ENCODE measurements at places on chromosomes 13 and 19.
A peak's percentile ranks its signal among the peaks of the same experiment; 100 is the strongest.

- DNase-seq: no peak
These were observed 1357.9 kb downstream of the SLITRK5 start for GRCh38 chr13:89029062-89029461.

- DNase-seq: no peak
These were observed 4.0 kb downstream of the RTN2 start for GRCh38 chr19:45492627-45493470.

- no peak for DNase-seq
These were observed 20.0 kb downstream of the CAPS start for GRCh38 chr19:5934069-5934401.

DNA sequence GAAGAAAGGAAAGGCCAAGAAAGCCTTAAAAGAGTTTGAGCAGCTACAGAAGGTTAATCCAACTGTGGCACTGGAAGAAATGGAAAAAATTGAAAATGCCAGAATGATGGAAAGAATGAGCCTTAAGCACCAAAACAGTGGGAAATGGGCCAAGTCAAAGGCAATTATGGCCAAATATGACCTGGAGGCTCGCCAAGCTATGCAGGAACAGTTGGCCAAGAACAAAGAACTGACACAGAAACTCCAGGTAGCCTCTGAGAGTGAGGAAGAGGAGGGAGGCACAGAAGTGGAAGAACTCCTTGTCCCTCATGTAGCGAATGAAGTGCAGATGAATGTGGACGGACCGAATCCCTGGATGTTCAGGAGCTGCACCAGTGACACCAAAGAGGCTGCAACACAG is 5.1 kb downstream of the UTP14C start:
- DNase-seq: no peak

GRCh38 chr13:101930331-101930730 is 471.5 kb downstream of the FGF14 start:
- no peak for DNase-seq

DNA sequence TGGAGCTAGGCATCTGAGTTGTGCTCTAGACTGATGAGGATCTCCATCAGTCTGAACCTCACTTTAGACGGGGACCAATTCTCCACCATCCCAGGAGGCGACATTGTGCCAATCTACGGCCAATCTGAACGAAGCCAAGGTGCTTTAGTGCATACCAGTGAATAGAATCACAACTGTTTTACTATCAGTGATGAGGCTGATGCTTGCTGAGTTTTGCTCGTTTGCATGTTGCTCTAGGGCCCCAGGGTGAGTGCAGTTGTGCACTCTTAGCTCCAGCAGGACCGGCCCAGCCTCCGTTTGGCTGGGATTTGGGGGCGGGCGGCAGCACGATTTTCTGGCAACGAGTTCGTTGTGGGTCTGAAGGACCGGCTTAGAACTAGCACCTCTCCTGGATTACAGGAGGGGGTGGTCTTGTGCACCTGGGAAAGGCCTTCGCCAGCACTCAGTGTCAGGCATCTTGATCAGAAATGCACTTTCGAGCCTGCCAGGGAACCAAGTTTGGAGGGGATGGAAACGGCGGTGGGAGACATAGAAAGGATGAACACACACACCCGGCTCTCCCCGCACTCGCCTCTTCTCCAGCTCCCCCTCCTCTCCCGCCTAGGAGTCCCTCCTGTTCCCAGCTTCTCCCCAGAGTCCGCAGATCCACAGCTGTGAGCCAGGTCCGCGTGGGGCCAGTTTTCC is 4.4 kb downstream of the GSX1 start:
- DNase-seq: no peak

GRCh38 chr19:14772467-14772866 is 5.9 kb downstream of the ADGRE2 start:
- no peak for DNase-seq

DNA sequence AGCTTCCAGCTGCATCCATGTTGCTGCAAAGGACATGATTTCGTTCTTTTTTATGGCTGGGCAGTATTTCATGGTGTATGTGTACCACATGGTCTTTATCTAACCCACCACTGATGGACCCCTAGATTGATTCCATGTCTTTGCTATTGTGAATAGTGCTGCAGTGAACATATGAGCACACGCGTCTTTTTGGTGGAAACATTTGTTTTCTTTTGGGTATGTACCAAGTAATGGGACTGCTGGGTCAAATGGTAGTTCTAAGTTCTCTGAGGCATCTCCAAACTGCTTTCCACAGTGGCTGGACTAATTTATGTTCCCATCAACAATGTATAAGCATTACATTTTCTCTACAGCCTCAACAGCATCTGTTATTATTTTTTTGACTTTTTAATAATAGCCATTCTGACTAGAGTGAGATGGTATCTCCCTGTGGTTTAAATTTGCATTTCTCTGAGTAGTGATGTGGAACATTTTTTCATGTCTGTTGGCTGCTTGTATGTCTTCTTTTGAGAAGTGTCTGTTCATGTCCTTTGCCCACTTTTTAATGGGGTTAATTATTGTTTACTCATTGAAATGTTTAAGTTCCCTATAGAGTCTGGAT is 6.8 kb upstream of the UBE2L5 start:
- no peak for DNase-seq

GRCh38 chr19:53254411-53255341 is at the start of gene ZNF677:
Gene ZNF677 (minus strand): TSS chr19:53254873. CDS start chr19:53251550, 3,323 bp downstream.
- DNase-seq: peak; percentile 56

- no peak for DNase-seq
These were observed 38.2 kb downstream of the MTMR6 start for GRCh38 chr13:25249001-25249543.

DNA sequence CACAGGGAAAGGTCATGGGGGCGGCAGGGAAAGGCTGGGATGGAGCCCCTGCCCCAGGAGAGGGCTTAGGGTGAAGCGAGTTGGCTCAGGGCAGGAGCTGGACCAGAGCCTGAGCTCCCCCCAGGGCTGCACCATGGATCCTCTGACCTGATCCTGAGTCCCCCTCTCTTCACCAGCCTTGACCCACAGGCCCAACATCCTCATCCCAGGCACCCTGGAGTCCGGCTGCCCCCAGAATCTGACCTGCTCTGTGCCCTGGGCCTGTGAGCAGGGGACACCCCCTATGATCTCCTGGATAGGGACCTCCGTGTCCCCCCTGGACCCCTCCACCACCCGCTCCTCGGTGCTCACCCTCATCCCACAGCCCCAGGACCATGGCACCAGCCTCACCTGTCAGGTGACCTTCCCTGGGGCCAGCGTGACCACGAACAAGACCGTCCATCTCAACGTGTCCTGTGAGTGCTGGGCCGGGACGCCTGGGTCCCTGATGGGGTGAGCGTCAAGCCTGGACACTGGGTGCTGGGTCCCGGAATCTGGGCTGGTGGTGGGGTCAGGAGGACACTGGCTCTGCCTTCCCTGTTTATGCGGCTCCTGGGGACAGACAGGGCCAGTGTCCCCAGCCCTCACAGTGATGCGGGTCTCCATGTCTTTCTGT is 842 bp downstream of the SIGLEC9 start:
- no peak for DNase-seq

DNA sequence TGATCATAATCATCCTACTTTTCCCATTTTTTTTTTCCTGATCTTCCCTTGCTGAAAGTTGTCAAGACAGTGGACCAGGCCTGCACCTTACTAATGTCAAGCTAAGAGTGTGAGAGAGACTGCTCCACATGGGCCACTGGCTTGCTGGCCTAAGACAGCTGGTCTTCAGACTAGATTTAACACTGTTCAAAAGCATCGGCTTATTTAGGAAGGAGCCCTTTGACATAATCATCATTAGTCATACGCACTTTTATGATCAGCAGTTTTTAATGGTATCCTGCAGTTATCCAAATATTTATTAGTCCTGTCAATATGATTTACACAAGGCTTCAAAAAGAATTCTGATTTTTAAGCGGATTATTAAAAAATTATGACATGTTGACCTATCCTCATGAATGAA is 270.6 kb downstream of the DNAJC15 start:
- no peak for DNase-seq

GRCh38 chr19:12075538-12076139 is 11.1 kb downstream of the ZNF844 start:
- no peak for DNase-seq

DNA sequence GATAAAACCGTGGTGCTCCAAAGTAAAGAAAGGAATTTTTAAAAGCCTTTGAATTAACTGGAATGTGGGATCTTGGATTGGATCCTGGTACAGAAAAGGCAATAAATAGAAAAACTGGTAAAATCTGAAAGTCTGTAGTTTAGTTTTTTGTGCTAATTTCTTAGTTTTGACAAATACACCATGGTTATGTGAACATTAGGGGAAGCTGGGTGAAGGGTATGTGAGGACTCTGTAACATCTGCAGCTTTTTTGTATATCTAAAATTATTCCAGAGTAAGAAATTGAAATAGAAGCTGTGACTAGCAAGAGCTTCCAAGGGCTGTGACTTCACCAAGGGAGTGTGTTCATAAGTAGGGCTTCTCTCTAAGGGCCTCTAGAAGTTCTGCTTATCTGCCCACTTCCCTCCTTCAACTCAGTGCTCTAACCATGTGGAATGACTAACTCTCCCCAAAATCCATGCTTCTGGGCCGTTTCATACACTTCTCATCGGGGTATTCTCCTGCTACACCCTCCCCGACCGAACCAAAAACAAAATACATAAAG is 26.5 kb downstream of the ARHGAP35 start:
- DNase-seq: no peak

DNA sequence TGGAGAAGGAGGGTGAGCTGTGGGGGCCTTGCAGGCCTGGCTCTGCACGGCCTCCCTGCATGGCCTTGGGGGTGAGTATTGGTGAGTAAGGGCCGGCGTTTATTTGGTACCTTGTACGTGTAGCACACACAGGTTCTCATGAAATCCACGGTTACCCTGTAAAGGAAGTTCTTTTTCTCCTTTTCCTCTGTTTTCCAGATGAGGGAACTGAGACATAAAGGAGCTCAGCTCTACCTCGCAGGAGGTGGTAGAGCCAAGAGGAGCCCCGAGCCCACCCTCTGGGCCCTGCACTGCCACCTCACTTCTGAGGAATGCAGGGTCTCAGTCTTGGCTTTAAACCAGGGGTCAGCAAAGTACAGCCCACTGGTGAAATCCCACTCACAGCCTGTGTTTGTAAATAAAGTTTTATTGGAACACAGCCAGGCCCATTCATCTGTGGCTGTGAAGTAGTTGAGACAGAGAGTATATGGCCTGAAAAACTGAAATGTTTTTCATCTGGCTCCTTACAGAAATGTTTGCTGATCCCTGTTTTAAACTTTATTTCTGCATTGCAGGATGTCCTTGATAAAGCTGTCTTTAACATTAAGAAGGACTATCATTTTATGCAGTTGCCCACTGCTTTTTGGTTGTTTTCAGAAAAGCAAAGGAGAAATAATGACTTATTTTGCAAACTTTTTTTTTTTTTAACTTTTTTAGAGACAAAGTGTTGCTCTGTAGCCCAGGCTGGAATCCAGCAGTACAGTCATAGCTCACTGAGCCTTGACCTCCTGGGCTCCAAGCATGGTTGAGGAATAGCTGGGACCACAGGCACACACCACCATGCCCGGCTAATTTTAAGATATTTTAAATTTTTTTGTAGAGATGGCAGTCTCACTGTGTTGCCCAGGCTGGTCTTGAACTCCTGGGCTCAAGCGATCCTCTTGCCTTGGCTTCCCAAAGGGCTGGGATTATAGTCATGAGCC is 6.4 kb downstream of the EPN1 start:
- DNase-seq: no peak

GRCh38 chr13:20721454-20722357 is 18.2 kb downstream of the IL17D start:
- DNase-seq: no peak

DNA sequence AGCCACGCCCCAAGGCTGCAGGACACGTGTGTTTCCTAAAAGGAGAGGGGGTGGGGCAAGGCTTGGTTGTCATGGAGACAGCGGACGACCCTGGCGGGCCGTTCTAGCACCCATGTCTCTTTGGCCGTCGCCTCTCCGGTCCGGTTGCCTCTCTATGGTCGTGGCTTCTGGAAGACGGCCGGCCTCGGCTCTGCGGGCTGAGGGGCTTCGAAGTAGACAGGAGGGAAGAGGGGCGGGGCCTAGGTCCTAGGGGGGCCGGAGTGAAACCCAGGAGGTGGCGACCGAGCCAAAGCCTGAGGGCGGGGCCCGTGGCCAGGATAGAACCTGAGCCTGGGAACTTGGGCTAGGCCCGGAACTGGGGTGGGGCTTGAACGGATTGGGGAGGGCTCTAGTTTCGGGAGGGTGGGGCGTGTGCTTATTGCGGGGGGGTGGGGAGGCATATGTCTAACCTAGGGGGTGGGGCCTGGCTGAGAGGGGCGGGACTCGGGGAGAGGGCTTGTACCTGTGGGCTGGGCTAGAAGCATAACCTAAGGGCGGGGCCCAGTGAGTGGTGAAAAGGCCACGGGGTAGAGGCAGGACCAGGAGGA is 750 bp upstream of the SLC27A1 start:
- peak; percentile 96 for DNase-seq

GRCh38 chr19:10748927-10749434 is 31.1 kb downstream of the DNM2 start:
- no peak for DNase-seq

- DNase-seq: no peak
These were observed 21.0 kb downstream of the DHX34 start for GRCh38 chr19:47370045-47370611.

DNA sequence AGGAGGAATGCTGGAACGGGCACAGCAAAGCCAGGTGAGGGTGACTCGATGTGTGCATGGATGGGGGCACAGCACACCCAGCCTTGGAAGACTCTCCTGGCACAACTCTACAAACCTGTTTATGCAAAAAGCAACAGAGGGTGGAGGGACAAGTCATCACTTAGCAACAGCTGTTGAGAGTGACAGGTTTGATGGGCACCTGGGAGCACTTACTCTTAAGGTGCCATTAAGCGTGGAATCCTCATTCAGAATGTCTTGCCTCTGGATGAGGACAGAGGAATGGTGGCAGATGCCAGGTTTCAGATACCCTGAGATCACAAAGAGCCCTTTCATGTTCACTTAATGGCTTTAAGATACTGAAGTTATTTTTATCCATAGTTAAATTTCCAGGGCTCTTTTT is 97.0 kb downstream of the DCT start:
- DNase-seq: no peak

DNA sequence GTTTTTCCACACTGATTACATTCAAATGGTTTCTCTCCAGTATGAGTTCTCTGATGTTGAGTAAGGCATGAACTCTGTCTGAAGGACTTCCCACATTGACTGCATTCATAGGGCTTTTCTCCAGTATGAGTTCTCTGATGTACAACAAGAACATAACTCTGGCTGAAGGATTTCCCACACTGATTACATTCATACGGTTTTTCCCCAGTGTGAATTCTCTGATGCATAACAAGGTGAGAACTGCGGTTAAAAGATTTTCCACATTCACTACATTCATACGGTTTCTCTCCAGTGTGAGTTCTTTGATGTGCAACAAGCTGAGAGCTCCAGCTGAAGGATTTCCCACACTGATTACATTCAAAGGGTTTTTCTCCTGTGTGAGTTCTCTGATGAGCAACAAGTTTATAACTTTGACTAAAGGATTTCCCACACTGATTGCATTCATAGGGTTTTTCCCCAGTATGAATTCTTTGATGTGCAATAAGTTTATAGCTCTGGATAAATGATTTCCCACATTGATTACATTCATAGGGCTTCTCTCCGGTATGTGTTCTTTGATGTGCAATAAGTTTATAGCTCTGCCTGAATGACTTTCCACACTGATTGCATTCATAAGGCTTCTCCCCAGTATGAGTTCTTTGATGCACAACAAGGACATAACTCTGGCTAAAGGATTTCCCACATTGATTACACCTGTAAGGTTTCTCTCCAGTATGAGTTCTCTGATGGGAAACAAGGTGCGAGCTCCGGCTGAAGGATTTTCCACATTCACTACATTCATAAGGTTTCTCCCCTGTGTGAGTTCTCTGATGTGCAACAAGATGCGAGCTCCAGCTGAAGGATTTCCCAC is 23.5 kb downstream of the ZNF180 start:
- no peak for DNase-seq
